ENCODE measurements at places on chromosomes 7 and 10. TPM values are rescaled to one million over a fixed set of nuclear protein-coding genes. Genes with fewer than 3 reads are reported as not detected.

GRCh38 chr10:132138596-132138995 lies 48.2 kb upstream of the DPYSL4 start:
- no peak for DNase-seq

DNA sequence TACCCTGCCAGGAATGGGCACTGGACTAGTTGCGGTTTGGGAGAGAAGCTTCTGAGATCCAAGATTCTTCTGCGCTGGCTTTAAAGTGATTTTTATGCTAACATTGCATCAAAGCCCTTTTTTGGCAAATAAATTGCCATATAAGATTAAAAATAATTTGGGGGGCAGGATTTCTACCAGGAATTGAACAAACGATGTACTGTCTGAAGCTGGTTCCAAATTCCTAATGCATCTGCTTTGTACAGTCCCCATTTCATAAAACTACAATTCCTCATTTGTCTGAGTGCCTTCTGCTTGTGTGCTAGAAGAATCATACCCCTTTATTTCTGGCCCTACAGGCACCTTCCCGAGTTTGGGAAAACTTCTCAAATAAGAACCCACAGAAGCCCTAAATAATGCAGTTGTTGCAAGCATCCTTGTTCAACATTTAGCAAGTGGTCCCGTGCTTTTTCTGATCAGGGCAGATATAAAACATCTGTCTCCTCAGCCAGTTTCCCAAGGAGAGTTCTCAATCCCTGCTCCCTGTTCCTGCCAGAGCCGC lies 349.7 kb downstream of the PTEN start:
- DNase-seq, result no peak

- no peak for DNase-seq
Measured at GRCh38 chr7:100765250-100765649, 31.9 kb downstream of the ZAN start.

- DNase-seq, result peak; percentile 20
Measured at GRCh38 chr7:134420424-134421125, 38.3 kb downstream of the AKR1B1 start.

DNA sequence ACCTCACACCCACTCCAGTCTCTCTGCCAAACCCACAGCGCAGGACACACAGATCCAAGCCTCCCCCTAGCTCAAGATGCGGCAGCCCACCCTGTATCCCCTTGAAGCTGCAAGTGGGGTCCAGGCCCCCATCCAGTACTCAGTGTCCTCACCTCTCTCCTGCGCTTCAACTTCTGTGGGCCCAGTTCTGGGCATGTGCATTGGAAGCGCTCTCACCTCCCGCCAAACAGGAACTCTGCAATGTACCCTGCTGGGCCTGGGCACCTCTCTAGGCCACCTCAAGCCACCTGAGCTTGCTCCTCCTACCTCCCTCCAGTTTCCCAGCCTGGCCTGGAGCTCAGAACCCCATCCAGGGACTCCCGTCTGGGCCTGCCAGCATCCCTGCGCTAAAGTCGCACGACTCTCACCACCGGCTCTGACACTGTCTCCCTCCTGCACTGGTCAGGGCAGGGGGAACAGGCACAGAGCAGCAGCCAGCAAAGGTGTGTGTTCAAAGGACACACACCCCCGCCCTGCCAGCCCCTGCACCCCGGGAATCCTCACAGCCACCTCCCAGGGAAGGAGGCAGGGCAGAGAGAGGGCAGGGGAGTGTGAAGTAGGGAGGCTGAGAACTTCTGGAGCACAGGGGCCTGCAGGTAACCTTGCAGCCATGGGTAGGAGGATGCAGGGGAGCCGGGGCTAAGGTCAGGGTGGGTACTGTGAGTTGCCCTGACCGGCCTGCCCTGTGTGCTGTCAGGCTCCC lies 51.7 kb upstream of the MSMB start:
- DNase-seq, result no peak

Gene VWC2
- 0.11 TPM for total RNA-seq

Measured in urinary bladder (tissue), 4 donors.